ENCODE measurements at places on chromosomes 6 and 20.
A peak's percentile ranks its signal among the peaks of the same experiment; 100 is the strongest.

DNA sequence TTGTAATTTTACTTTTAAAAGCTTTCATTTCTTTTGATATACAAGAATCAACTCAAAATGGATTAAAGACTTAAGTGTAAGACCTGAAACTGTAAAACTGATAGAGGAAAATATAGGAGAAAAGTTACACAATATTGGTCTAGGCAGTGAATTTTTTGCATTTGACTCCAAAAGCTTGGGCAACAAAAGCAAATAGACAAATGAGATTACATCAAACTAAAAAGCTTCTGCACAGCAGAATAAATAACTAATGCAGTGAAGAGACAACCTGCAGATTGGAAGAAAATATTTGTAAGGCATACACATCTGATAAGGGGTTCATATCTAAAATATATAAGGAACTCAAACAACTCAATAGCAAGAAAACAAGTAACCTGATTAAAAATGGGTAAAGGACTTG is 3.0 kb downstream of the GABRR1 start:
- no peak for DNase-seq

DNA sequence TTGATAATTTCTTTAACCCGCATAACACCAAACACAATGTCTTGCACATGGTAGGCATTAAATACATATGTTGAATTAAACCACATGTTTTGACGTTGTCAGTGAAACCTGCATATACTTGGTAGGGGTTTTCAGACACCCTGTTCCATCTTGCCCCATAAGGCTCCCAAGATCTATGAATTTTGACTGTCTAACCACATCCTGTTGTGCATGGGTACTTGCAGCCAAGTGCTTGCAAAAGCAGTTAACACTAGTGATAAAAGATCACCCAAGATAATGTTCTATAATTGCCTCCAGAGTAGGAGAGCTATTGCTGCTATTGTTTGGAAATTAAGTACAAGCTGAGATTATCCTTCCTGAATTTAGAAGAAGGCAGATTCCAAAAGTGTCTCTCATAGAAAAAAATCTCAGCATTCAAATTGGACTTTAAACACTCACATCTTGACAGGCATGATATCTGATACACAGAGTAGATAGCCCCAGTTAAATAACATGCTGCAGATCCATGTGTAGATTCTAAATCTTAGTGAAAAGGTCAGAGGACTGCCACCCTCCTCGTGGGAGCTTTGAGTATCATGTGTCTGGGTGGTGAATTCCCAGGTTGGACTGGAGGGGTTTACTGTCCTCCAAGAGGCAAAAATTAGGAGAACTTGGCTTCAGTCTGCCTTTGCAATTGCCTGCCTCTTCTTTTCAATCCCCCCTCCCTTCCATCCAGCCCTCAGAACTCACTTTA is 25.8 kb upstream of the CCN6 start:
- no peak for DNase-seq

DNA sequence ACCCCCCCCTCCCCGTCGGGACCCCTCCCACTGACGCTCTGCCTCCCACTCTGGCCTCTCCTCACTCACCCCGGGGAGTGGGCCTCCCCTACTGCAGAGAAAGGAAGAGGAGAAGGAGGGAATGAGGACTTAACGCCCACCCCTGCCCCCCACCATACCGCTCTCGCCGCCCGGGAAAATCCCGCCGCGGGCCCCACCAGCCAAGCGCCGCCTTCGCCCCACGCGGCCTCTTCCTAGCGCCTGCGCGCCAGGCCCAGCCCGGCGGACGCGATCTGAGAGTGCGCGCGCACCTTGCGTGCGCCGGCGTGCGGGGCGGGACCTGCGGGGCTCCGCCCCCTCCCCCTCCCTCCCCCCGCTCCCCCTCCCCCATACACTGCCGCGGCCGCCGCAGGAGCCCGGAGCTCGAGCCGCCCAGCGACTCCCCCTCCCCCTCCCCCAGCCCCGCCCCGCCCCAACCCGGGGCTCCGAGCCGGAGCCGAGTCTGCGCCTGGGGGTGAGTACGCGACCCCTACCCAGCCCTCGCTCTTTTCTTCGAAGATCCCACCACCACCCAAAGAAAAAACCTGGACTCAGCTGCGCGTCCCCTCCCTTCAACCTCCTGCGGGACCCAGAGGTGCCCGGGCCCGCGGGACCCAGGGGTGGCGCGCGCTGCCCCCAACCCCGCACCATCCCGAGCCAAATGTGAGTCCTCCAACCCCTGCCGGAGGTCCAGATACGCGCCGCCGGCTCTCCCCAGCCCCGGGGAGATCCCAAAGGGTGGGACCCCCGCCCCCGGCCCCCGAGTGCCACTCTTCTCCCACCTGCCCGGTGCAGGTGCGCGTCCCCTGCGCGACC is at the start of the genes MRPL14 and TMEM63B:
Gene MRPL14 (minus strand): TSS at position 267 of the 834 bp plus-strand sequence. CDS start 10,841 bp downstream, outside the sequence.
Gene TMEM63B (plus strand): TSS at position 369 of the 834 bp plus-strand sequence. CDS start 7,031 bp downstream, outside the sequence.
- peak; percentile 91 for DNase-seq

DNA sequence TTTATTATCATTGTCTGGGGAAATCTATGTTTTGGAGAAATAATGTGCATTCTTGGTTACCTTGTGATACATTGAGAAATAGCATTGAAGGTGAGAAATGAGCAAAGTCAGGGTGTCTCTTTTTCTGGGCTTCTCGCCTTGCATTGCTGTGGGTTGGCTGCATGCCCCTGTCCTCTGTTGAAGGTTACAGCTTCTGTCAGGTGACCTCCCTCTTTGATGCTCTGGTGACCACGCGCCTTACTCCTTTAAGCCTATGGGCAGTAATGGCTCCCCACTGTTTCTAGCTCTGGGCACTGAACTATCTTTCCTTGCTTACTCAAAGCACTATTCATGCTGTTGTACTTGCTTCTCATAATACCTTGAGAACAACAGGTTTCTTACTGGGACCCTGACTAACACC is 14.6 kb downstream of the ADGRB3 start:
- DNase-seq = no peak

DNA sequence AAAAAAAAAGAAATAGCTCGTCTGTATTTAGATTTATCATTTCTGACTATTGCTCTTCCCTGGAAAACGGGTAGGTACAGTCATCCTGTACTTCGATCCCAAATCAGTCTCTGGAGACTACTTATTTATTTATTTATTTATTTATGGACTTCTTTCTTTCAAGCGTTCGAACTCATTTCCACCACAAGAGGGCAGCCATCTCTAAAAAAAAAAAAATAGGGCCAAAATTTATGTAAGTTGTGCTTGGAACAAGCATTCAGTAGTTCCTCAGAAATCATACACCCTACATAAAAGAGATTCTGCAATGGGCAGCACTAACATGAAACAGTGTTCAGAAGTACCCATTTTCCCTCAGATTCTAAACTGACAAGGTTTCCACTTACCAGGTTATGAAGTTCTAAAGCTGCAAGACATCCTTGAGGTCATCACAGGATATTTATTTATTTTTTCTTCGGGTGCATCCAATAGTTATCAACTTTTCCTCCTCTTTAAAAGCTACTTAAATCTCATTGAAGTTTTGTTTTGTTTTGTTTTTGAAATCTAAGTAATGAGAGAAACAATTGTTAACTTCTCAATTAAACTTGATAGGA is 1.9 kb upstream of the BMP2 start:
- peak; percentile 50 for DNase-seq

DNA sequence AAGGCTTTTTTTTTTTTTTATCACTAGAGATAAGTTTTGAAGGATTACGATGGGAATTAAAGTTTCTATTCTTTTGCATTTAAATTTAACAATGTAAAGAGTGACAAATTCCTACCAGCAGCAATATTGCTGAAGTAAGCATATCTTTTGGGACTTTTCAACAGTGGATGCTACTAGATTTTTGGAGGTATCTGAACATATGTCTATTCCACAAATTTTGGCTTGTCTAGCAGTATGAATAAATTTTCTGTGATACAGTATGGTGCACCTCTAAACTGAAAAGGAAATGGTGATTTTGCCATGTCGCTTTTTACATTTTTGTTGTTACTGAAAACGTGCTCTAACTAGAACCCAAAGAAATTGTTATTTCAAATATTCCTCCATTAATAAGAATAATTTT is 368.3 kb upstream of the MANEA start:
- no peak for DNase-seq

DNA sequence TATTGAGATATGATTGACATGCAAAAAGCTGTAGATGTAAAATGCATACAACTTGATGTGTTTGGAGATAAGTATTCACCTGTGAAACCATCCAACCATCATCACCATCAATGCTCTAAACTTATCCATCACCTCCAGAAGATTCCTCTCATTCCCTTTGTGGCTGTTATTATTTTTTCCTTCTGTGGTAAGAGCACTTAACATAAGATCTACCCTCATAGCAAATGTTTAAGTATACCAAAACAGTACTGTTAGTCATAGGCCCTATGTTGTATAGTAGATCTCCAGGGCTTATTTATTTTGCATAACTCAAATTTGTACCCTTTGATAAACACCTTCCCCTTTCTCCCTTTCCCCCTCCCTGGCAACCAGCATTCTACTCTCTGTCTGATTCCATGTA is 31.2 kb upstream of the CCN6 start:
- no peak for DNase-seq

GRCh38 chr6:70107852-70108629 is 194.8 kb downstream of the COL9A1 start:
- DNase-seq = peak; percentile 59

DNA sequence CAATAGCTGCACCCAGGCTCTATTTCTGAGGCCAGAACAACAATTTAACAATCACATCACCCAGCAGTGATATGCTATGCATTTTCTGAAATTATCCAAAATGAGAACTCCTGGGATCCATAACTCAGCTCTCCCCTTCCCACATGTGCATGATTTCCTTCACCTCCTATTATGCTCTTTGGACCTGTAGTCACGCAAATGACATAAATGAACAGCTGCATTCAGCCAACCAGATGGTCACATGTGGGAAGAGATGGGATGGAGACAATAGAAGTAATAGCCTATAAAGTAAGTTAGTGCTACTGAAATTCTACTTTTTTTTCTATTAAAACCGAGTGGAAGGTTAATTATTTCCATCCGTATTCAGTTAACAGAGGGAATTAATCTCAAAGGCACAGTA is 662.1 kb upstream of the ID4 start:
- no peak for DNase-seq

DNA sequence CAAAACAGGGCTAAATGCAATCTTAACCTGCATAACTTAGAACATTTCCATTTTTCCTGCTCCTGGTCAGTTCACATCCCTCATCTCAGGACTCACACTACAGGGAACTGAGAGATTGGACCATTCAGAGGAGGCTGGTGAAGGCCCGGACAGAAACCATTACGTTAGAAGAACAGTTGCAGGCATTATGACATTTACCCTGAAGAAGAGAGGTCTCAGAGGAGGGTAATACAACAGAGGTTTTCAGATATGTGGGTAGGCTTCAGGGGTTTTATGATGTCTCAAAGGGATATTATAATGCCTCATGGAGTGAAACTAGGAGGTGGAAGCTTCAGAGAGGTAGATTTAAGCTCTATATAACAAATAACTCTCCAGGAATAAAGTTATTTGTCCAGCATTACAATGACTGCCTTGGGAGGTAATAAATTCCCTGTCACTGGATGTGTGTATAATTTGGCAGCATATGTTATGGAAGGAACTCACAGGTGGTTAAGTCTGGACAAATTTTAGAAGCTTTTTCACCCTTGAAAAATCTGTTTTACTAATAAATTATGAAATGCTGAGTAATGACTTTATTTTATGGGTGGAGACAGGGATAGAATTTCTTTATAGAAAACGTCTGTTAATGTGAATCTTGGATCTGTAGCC is 36.7 kb upstream of the RIPOR2 start:
- no peak for DNase-seq

GRCh38 chr6:87029711-87030314 is 65.1 kb downstream of the CGA start:
- DNase-seq = peak; percentile 14

DNA sequence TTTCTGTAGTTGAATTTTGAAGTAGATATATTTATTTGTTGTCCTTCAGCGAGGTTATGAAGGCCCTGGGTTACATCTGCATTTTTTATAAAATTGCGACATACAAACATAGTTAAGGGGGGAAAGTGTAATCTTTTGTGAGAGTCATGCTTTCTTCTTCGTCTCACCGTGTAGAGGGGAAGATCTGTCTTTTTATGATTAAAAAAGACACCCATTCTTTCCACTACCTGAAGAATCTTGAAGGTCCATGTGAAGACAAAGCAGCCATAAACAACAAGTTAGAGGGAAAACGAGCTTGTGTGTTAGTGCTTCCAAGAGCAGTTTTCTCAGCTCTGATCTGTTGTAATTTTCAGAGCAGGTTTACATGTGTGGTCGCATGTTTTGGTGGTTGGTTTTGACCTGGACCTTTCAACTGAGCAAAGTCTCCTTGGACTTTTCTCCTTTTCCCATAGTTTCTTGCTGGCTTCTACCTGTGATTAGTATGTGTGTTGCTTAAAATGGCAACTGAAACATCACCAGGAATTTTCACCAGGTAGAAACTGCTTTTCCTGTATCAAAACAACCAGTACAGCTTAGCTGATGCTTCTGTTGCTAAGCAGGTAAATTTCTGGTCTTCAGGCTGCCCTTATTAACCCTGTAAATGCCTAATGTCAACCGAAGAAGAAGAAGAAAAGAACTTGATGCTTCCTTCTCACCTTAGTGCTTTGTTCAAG is 37.3 kb downstream of the RREB1 start:
- no peak for DNase-seq

- peak; percentile 42 for DNase-seq
Measured at GRCh38 chr6:33029328-33030184, 20.2 kb upstream of the HLA-DOA start.

DNA sequence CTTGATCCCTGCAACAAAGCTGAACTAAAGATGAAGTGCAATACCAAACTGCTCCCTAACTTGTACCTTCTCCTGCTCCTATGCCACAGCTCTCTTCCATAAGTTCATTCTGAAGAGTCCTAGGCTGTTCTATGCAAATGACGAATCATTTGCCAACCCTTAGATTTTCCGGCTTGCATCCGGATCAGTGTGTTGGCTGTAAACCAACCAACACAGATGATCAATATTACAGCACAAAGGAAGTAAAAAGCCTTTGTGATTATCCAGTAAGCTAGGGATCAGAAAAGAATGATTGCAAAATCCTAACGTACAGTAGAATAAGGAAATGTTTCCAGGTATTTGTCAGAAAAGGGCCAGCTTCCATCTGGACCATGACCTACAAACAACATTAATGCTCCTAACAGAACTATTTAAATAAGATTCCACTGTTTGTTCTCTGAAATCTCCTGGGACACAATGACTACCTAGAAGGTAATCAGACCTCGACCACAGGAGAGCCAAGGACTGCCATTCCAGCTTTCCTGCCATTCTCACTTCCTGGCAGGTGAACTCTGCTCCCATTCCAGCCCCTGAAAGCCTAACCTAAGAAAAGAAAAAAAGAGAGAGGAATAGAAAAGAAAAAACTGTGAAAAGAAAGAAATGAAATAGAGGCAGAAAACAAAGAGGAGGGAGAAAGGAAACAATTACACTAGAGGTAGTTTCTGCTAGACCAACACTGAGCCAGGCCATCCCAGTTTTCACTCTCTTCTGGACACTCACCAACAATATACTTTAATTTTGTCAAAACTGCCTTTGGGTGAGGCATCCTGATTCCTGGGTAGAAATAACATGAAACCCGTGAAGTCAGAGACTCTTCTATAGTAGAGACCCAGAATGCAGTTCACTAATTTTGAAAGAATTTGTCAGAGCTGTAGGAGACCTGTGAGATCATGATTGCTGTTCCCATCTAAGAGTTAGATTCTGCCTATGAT is 19.7 kb downstream of the GMDS start:
- DNase-seq = no peak
